Astrocyte (in vitro differentiated cells and primary cell): ENCODE measurements at places on chromosomes 12 and 14. TPM values are rescaled to one million over a fixed set of nuclear protein-coding genes. Genes with fewer than 3 reads are reported as not detected.

DNA sequence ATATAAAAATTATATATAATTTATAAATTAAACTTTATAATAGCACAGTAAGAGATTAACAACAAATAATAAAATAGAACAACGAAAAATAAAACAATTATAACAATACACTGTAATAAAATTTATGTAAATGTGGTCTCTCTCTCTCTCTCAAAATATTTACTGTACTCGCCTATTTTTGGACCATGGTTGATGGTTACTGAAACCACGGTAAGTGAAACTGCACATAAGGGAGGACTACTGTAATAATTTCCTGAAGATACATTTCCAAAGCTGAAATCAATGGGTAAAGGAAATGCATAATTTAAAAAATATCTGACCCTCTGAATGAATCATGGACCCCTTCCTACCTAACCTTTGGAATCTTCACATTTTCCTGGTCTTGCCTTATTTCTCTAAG, 48.9 kb downstream of the NTN4 start:
- no peak for DNase-seq

DNA sequence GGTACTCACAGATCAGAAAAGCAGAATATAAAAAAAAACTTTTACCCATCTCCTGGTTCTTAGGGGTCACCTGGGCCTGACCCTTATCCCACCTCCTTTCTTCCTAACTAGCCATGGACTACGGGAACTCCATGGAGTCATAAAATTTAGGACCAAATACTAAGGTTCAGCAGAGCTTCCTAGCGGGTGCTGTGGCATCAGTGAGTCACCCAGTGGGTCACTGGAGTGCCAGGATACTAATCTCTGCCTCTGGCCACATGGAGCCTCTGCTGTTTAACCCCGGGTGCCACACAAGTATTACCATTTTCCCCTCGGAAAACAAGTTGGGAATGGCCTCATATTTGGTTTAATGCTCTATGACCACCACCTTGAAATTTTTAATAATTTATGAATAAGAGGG, 6.9 kb downstream of the ZBTB39 start:
- no peak for DNase-seq

- no peak for DNase-seq
These were observed 91.7 kb upstream of the FUT8 start for GRCh38 chr14:65320661-65321308.

DNA sequence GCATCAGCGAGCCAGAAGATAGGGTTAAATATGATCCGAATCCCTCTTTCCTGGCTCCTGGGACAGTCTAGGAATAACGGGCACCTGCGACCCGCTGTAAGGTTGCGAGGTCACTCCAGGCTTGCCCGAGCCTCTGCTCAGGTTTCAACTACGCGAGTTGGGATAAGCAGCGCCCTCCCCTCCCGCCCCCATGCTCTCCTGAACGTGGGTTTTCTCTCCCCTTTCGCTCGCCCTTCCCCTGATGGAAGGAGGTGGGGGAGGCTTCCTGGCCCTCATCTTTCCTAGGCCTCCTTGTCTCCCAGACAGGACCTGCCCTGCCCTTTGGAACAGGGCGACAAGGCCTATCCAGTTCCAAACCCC, 753 bp upstream of the ATP5MC2 start:
- no peak for DNase-seq

- DNase-seq: no peak
These were observed 5.8 kb downstream of the HNRNPA1 start for GRCh38 chr12:54286042-54287030.

- no peak for DNase-seq
These were observed 17.5 kb upstream of the LDHB start for GRCh38 chr12:21675096-21675495.

- DNase-seq: no peak
These were observed 2.5 kb upstream of the PSMC1 start for GRCh38 chr14:90253826-90254225.

DNA sequence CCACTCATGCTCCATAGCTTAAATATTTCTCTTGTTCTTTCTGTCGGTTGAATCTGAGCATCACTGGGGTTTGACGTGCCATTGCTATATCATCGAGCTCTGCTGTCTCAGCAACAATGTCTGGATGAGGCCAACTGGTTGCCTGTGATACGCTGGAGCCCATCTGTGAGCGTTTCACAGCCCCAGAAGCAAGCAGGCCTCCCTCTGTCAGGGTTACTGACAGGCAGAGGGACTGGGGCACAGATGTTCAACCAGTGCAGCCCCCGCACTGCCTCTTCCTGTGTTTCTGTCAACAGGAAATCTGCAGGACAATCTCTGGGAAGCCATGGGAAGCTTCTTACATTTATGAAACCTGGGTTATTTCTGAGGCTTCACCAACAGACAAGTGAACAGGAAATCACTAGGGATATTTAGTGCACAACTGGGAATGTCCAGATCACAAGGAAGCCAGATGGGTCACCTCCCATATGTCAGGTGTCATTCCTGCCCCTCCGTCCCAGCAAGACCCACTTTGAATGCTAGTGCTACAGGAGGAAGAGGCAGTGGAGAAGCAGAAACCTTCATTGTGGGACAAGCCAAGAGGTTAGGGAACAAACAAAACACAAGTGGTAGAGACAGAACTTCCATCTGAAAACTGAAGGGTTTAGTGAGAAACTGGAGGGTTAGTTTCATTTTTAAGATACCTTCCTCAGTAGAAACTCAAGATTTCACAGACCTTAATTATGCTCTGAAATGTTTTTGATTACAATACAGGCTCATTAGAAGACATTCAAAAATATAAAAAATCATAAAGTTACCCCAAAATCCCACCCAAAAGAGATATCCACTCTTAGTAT, 24.1 kb downstream of the DMAC2L start:
- DNase-seq: peak; percentile 23

DNA sequence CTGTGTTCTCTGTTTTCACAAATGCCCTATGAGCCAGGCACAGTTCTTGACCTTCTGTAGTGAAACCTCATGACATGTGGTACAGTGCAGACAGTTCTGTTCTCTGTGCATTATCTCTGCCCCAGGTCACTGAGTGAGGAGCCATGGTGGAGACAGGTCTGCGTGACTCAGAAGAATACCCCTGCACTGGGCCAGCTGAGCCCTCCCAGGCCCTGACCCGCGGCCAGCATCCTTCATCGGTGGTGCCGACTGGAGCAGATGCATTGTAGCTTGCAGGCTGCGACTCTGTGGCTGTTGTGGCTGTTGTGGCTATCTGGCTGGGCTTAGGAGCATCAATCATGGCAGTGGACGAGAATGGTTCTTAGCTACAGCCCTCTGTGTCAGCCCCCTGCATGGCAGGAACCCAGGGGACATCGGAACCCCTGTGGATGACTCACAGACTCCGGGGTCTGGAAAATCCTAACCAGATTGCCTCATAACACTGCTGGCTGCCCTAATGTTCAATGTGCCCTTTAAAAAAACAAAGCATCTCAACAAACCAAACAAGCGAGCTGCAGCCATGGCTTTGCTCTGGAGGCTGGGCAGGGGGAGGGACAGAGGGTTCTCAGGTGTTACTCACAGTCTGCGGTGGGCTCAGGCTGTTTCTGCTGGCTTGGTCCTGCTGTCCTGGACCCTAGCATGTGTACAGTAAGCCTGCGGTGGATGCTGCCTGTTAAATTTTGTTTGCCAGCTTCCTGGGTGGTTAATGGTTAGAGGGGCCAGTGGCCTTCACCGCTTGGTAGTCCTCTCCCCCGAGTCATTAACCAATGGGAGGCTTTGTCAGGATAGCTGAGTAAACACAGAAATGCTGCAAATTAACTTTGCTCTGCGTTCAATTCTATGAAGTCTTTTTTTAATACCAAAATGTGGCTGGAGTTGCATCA, at the start of gene SERPINA6:
Gene SERPINA6, minus strand, starts transcription at position 689 of the 923 bp plus-strand sequence. CDS start 8,688 bp downstream, outside the sequence.
- DNase-seq: peak; percentile 76

- DNase-seq: no peak
These were observed 52.1 kb downstream of the TSPAN11 start for GRCh38 chr12:30978639-30979038.

- no peak for DNase-seq
These were observed 7.6 kb upstream of the KRT80 start for GRCh38 chr12:52199294-52199919.

DNA sequence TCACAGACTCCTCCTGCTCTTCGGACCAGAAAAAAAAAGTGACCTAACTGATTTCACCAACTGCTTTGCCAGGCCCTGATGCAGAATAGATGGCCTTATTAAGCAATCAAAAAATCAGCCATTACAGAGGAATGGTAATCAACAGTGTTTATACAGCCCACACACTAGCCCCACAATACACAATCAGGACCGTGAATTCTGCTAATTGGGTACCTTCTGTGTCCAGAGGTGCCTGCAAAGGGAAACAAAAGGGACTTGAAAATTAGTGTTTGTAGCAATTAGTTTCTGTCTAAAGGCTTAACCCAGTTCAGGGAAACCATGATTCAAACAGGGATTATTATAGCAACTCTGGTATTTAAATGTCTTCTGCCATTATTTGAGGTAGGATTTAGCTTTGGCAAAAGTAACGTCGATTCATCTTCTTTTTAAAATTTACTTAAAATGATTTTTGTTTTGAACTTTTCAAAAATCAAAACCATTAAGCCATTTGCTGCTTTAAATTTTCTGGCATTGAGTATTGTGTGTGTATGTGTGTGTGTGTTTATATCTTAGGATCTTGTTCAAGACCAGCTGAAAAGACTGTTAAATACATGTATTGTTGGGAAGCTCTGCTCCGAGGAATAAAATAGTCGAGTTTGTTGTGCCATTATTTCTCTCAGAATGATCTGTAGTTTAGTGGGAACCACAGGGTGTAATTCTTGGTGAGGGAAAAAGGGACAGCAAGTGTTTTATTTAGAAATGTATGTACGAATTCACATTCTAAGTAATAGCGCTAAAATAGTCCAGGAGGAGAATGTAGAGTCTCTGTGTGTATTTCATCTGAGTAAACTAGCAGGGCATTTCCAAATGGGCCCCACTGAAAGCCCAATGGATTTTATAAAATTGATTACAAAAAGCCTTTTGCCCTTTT, 156.1 kb downstream of the PTCSC3 start:
- no peak for DNase-seq

GRCh38 chr14:54724123-54724522, 157.2 kb downstream of the SAMD4A start:
- DNase-seq: no peak

- DNase-seq: no peak
These were observed 263.0 kb upstream of the E2F7 start for GRCh38 chr12:77328326-77328725.

DNA sequence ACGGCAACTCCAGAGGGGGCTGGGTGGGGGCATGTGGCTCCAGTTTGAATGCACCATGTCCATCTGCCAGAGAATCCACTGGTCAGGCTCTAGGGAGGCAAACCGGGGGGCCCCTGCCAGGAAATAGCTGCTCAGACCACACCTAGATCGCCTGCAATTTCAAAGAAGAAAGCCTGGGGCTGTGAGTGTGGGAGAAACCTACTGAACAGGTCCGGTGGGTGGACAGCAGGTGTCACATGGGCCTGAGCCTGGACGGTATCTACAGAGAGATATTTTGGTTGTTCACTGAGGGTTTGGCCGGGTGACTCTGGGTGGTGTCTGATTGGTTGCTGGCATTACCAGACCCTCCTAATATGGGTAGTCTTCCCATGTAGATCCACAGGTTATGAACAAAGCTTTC, 32.0 kb downstream of the DAO start:
- no peak for DNase-seq

GRCh38 chr14:37890095-37890494, 294.7 kb downstream of the TTC6 start:
- no peak for DNase-seq

GRCh38 chr14:50001999-50002925, 109.4 kb downstream of the ARF6 start:
- no peak for DNase-seq

- no peak for DNase-seq
These were observed 21.3 kb downstream of the MYBPC1 start for GRCh38 chr12:101616027-101616494.

- peak; percentile 29 for DNase-seq
These were observed 32.4 kb downstream of the EPS8 start for GRCh38 chr12:15756822-15757221.

DNA sequence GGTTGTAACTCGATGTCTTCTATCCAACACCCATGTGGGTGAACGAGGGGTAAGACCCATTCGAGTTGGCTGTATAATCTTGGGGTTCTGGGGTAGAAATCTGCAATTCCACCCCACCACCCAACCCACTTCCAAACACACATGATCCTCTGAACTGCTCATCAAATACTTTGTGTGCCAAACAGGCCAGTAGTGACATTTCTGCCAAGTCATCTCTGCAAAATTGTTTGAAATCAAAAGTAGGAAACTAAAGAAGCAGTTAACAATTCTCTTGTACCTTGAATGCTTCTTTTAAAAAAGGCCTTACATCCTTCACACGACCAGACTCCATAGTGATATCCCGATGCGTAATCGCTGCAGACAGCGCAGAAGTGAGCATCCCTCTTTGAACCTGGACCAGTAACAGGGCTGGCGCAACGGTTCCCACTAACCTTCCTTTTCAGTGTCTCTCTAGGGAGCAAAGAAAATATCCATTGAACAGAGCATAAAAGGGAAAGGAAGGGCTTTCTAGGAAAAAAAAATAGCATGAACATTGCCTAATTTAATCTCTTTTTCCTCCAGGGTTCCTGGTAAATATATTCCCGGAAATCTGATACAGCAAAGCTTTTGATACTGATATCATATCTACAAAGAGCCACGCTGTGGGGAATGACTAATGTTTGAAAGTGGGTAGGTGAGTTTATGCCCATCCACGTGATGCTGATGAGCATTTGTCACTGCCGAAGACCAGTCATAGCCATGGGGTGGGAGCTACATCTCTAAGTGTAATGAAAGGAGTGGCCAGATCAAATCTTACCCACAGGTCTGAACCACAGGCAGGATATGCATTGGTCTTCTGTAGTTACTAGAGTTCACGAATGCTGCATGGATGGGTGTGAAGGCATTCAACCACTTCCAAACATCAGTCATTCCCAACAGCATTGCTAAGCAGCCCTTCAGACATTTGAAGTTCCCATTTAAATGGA, 14.2 kb downstream of the ESR2 start:
- DNase-seq: peak; percentile 33

DNA sequence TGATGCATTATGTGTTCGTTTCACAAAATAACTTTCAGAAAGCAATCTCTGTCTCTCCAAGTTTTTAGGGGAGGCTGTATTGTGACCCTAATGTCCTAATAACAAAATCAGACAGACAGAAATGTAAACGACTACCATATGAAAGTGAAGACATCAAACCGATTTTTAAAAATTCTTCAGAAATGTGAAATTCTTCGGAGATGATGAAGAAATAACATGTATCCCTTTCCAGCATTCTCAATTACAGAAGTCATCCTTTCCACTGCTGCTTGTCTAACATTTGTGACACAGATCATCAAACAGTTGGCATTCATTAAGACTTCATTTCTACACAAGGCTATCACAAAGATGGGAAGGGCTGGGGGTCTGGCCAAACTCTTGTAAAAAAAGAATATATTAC, 41.0 kb downstream of the DMAC2L start:
- DNase-seq: no peak

The LMO3 gene
- total RNA-seq: 0.98 and 0.99 TPM in 2 replicates

The LTBR gene
- total RNA-seq: 2.8 and 2.9 TPM in 2 replicates

The AHNAK2 gene
- total RNA-seq: 34.3 and 44.7 TPM in 2 replicates

The ZCCHC8 gene
- 23.8 and 25.3 TPM in 2 replicates for total RNA-seq

The NUP107 gene
- 40.3 and 42.8 TPM in 2 replicates for total RNA-seq

The FSCB gene
- total RNA-seq: not detected in 2 replicates

The VRTN gene
- total RNA-seq: 0.14 and 0.16 TPM in 2 replicates
